Brain pericyte (primary cell): ENCODE measurements at places on chromosomes 5 and 9.

DNA sequence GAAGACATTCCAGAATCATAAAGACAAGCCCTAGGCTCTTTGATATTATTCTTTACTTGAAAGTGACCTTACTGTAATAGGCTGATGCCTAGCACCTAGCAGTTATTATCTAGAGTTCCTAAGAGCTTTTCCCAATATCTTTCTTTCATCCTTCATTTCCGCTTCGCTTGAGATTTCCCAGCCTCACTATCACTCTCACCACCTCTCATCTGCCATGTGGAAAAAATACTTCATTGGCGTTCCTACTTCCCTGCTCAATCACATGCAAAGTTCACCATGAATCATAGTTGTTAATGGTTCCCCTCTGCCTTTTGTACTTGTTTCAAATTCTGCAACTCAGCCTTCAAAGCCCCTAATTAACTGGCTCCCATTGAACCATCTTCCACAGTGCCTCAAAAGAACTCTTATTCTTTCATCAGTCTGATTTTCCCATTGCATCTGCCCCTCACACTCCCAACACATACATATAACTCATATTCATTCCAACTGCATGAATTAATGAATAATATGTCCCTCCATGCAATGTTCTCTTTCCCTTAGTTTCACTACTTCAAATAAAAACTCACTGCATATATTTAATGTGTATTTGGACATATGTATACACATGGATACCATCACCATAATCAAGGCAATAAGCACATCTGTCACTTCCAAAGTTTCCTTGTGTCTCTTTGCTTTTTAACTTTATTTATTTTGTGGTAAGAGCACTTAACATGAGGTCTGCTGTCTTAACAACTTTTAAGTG is 221.6 kb downstream of the PARP8 start:
- no peak for DNase-seq

DNA sequence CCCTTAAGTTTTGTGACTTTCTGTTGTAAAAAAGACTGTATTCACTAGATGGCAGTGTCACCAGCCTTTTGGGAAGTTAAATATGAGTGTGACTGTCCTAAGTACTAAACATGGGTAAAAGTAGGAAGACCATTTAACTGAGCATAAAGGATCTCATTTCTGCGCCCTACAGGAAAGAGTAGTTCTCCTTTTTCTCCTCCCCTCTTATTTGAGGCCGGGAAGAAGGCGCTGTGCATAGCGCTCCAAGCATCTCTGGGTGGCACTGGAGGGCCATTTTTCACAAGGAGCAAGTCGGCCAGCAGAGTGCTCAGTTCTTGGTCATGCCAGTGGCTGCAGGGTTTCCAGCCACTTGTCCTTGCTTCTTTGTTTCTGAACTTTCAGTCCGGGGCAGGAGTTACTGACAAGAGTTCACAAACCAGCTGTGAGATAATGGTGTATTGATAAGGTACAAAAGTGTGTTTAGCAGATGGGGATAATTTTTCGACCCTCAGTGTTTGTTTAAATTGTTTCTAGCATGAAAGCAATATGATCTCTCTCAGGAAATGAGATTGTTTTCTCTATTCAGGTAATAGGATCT is 227.6 kb upstream of the DMRT1 start:
- peak; percentile 78 for DNase-seq

DNA sequence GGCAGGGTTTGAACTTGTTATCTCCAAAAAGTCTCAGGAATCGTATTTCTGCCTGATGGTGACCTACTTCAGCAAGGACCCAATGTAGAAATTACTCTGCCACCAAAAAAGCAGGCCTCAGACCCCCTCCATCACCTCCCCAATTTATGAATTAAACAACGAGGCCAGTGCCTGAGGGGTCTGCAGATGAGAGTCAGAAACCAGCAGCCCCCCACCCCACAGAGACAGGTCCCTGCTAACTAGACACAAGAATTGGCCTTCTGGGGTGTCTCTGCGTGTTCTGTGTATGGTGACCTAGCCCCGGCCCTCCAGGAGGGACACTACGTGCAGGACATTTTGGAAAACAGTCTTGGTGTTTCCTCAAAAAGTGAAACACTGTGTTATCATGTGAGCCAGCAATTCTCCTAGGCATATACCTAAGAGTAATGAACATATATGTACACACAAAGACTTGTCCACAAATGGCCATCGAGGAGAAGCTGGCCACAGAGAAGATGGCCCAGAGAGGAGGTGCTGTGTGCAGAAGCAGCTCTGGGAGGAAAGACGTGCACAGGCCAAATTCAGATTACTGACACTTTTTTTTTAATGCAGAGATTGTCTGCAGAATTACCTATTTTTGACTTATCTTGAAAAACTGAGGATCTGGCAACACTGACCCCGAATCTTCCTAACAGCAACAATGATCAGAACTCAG is 93.8 kb downstream of the ADAMTS2 start:
- DNase-seq, result no peak

GRCh38 chr5:14659821-14660607 is 4.5 kb upstream of the OTULIN start:
- DNase-seq, result no peak

DNA sequence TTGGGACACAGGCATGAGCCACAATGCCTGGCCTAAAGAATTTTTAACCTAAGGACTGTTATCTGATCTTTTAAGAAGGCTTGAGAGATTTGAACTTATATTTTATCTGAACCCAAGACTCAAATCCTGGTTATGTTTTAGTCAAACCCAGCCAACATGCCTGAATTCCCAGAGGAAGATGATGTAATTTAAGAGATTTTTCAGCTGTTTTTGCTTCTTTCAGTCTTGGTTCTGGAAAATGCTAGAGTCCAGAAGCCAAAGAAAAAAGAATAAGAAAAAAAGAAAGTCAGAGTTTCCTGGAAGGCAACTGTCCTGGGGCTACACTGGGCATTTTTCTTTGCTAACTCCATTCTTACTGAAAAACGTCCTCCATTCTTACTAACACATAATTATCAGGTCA is 85.8 kb downstream of the SNX18 start:
- no peak for DNase-seq

- no peak for DNase-seq
These were observed 11.3 kb upstream of the SPZ1 start for GRCh38 chr5:80308526-80308925.

DNA sequence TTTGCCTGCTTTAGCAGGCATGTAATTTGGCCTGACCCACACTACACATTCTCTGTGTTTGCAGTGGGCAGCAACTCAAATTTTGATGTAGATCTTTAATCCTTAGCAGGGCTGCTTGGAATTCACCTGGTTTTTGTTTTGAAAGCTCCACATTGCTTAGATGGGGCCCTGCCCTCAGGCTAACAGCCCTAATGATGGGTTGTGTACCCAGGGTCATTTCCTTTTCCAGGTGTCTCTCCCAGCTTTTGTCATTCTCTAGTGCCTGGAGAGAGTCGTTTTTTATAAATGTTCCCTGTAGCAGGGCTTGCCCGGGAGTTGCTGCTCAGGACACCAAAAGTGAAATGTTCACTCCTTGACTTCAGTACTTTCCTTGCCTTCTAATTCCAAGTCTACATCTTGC is 126.3 kb downstream of the TRIO start:
- DNase-seq, result no peak

GRCh38 chr5:92418341-92418740 is 1035.2 kb upstream of the ARRDC3 start:
- no peak for DNase-seq

- no peak for DNase-seq
These were observed 1.4 kb downstream of the GRIN1 start for GRCh38 chr9:137140151-137141012.

DNA sequence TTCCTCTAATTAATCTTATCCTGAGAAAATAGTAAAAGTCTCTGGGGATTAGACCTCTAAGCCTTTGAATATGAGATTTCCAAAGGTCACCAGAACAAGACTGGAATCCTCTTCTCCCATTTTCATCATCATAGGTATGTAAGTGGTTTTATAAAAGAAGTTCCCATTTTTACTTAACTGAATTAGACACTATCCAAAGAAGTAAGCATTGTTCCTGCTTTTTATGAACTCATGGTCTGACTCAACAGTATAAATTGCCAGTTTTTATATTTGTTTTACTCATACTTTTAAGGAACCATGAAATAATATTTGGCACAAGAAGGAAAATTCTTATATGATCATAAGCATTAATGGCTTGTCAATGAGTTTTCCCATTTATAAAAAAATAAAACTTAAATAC is 167.1 kb upstream of the ADRA1B start:
- no peak for DNase-seq

DNA sequence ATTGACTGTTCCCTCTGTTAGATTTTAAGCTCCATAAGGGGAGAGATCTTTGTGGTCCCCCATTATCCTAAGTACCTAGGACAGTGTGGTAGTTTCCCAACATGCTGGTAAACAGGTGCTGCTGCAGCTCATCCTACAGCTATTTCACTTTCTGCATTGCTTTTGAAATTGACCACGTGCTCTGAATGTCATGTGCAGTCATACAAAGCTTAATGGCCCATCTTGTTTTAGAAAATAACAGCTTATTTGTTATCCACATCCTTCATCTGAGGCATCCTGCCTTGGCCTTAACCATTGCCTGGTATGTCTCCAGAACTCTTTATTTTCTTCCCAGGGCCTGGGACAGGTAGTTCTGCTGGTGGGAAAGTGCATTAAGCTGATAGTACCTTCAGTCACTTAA is 14.7 kb downstream of the PIK3R1 start:
- DNase-seq, result no peak

- DNase-seq, result no peak
These were observed 6.3 kb downstream of the RCL1 start for GRCh38 chr9:4799033-4799430.

GRCh38 chr5:55540525-55540924 is 5.8 kb upstream of the PLPP1 start:
- no peak for DNase-seq

DNA sequence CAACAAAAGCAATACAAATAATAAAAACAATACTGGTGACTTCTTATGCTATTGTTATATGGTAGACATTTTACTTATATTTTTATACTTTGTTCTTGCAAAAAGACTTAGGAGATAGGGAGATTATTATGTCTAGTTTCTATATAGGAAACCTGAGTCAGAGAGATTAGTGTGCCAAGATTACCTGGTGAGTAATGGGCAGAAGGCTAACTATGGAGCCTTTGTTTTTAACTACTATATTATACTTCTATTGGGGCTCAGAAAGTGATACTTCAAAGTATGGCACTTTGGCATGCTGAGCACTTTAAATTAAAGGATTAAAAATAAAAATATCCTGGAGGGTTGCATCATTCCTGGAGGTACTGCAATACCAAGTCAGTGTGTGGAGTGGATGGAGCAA is 117.5 kb upstream of the CLINT1 start:
- DNase-seq, result no peak

GRCh38 chr5:38695021-38695958 is 138.8 kb upstream of the LIFR start:
- DNase-seq, result no peak

GRCh38 chr9:6984941-6985578 is 227.3 kb downstream of the KDM4C start:
- DNase-seq, result no peak

- no peak for DNase-seq
These were observed 15.0 kb downstream of the DMRT2 start for GRCh38 chr9:1065130-1065529.

GRCh38 chr5:159913501-159913900 is 2.8 kb upstream of the ADRA1B start:
- no peak for DNase-seq

DNA sequence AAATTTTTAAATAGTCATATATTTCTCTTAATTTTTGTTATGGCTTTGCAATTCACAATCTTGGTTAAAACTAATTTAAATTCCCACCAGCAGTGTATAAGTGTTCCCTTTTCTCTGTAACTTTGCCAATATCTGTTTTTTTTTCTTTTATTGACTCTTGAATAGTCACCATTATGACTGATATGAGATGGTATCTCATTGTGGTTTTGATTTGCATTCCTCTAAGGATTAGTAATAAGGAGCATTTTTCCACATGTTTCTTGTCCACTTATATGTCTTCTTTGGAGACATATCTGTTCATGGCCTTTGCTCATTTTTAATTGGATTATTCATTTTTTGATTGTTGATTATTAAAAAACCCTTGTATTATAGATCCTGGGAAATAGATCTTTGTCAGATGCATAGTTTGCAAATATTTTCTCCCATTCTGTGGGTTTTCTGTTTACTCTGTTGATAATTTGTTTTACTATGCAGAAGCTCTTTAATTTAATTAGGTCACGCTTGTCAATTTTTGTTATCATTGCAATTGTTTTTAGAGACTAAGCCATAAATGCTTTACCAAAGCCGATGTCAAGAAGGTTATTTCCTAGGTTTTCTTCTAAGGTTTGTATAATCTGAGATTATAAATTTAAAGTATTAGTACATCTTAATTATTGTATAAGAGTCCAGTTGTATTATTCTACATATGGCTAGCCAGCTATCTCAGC is 610.9 kb downstream of the CHSY3 start:
- DNase-seq, result peak; percentile 41

GRCh38 chr9:114718801-114719221 is 36.8 kb upstream of the TEX48 start:
- no peak for DNase-seq

- DNase-seq, result no peak
These were observed 6.0 kb downstream of the PDGFRB start for GRCh38 chr5:150149618-150150017.

DNA sequence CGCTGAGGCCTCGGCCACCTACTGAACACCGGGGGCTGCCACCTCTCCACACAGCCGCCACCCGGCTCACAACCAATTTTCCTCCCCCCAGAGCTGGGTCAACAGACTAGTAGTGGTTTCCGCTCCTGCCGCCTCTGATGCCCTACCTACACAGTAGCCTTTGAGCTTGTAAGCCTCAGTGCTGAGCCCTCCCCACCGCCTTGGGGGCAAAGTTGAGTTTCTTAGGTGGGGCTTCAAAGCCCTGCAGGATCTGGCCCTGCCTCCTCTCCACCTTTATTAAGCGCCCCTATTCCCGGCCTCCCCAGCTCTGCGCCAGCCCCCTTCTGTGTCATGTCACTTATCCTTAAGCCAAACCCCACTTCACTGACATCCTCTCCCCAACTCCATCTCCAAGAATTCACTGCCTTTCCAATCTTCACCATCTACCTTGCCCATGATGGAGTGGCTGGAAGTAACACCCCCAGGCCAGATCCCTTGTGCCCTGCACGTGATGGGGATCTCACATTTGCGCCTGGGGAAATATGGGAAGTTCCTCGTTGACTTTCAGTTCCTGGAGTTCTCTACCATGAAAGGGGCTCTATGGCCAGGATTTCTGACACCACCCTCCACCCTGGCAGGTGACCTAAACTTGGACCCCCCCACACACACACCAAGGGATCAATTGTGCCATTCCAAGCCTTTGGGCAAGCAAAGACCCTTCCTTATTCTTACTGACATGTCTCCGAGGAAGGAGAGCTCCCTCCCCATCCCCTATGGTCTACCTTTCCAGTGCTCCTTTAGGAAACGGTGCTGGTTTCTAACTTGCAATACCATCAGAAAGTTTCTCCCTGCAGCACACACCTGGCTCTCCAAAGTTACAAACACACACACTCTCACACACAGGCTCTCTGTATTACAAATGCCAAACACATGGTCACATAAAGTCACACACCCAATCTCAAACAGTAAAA is 2.7 kb upstream of the CNTFR start:
- no peak for DNase-seq
